Skeletal muscle tissue (tissue), 5 donors: ENCODE measurements at places on chromosomes 2 and 18. TPM values are rescaled to one million over a fixed set of nuclear protein-coding genes. Genes with fewer than 3 reads are reported as not detected.

The TDRD15 gene
- not detected for total RNA-seq

The SNTG2 gene
- under 0.01 TPM for total RNA-seq

The STEAP3 gene
- 8.9 TPM for total RNA-seq

The STON1 gene
- 13.0 TPM for total RNA-seq

The GCG gene
- total RNA-seq, result 5.2 TPM
